Stimulated activated CD4-positive, alpha-beta T cell treated with anti-CD3 and anti-CD28 coated beads, Interleukin-12 subunit alpha, Interleukin-12 subunit beta, amount 100 ng/mL, for 48 hours (primary cell): ENCODE measurements at places on chromosomes 2 and 18.
A peak's percentile ranks its signal among the peaks of the same experiment; 100 is the strongest.

DNA sequence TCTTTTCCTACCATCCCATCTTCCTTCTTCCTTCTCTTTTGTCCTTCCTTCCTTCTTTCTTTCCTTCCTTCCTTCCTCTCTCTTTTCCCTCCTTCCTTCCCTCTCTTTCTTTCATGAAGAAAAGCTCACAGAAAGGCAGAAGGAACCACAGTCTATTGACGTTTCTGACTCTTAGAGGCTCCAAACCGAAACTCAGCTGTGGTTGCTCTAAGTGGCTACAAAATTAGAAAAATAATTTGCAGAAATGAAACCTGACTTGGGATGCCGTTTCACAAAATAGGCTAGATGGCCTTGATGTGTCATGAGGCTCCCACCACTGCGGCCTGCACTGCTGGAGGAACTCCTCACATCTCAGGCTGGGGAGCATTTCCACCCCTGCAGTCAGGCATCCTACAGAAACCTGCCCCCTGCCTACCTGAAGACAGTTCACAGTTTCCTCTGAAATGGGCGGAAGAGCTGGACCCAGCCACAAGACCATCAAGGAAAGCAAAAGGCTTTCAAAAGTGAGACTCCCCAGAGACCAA is 165.6 kb downstream of the SMAD7 start:
- DNase-seq = no peak

- DNase-seq = no peak
These were observed 317.2 kb downstream of the TSN start for GRCh38 chr2:122072666-122073065.

GRCh38 chr2:1521878-1522830 is 108.9 kb downstream of the TPO start:
- no peak for DNase-seq

GRCh38 chr2:200428961-200429665 is 80.8 kb downstream of the KCTD18 start:
- DNase-seq = no peak

- DNase-seq = peak; percentile 53
These were observed 104.9 kb downstream of the ANKRD44 start for GRCh38 chr2:197205585-197206215.

GRCh38 chr2:16774091-16774490 is 108.5 kb upstream of the CYRIA start:
- DNase-seq = no peak

- DNase-seq = no peak
These were observed 111.5 kb upstream of the MEIS1 start for GRCh38 chr2:66323406-66323805.

DNA sequence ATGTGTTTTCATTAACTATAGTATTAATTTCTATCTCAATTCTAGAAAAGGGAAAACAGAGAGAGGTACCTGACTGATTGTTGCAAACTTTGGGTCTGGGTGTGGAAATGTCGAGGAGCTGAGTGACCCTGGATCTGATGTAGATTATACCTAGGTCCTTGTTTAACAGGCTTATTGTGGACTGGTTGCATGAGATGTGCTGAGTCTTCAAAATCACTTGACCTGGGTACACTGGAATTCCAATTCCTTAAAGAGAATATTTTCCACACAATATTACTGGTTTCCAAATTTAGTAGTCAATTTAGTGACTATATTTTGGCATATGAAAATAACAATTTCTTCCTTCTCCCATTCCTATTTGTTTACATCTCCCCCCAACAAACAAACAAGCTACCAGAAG is 13.6 kb downstream of the DUSP11 start:
- DNase-seq = no peak

DNA sequence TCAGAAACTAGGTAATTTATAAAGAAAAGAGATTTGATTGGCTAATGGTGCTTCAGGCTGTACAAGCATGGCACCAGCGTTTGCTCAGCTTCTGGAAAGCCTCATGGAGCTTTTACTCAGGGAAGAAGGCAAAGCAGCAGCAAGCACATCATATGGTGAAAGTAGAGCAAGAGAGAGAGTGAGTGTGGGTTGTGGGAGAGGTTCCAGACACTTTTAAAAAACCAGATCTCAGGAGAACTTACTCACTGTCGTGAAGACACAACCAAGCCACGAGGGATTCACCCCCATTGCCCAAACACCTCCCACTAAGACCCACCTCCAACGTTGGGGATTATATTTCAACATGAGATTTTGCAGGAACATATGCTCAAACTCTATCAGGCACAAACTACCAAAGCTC is 554.6 kb upstream of the TNP1 start:
- DNase-seq = no peak

GRCh38 chr2:232876161-232876977 is 6.3 kb downstream of the SNORC start:
- no peak for DNase-seq

GRCh38 chr18:61337527-61337926 is 4.3 kb downstream of the CDH20 start:
- DNase-seq = no peak

DNA sequence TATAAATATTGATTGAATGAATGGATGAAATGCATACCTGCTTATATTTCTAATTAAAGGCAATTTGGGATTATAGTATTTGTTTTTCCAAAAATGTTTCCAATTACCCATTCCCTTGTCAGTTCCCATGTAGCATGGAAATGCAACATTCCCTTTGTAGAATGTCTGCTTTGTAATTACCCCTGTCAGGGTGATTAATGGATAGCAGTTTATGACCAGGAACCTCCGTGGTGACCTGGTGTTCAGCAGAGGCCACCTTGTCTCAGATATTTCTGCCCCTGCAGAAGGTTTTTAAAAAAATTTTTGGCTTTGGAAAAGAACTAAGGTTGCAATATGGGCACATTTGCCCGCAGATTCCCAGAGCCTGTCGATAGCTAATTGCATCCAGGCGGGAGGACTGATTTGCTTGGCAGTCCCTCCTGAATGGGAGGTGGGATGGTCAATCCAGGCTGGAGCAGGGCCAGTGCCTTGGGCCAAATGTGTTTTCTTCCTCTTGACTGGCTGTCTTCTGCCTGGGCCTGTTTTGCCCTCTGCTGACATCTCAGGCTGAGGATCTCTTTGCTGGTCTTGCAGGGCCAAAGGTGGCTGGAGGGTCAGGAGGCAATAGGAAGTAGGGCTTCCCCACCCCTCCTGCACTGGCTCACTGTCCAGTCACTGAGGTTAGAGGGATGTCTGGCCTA is 82.1 kb downstream of the TMEM182 start:
- no peak for DNase-seq

DNA sequence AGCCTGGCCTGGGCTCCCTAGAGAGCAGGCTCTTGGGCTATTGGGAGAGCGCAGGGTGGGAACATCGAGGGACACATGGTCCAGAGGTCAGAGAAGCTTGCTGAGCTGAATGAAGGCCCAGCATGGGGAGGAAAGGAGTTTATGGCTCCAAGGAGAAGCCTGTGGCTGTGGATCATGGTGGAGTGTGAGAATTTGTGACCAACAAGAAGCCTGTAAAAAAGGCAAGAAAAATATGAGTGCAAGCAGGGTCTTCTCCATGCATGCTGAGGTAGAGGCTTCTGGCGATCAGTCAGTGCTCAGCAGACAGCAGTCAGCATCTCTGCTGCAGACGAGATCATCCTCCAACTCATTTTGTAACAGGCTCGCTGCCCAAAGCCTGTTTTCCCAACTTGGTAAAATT is 1.3 kb upstream of the SCYGR3 start:
- no peak for DNase-seq

- no peak for DNase-seq
These were observed 275.1 kb downstream of the TGIF1 start for GRCh38 chr18:3725115-3725514.

DNA sequence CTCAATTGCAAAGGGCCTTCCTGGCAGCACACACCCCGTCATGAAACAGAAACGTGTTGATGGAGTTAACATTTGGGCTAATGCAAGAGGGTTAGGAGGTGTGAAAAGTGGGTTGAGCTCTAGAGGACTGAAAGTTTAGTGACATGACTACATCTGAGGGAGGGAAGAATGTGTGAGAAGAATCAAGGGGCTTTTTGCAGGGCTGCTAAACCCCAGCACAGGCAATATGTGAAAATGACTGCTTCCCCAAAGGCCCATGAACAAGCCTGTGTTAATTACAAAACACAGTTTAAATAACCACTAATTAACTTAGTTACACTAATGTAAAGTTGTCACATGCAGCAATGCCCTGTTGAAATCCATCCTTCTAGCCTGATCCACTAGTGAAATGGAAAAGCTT is 63.4 kb upstream of the PEX13 start:
- DNase-seq = no peak

GRCh38 chr2:73297151-73297559 is 3.8 kb upstream of the EGR4 start:
- no peak for DNase-seq

DNA sequence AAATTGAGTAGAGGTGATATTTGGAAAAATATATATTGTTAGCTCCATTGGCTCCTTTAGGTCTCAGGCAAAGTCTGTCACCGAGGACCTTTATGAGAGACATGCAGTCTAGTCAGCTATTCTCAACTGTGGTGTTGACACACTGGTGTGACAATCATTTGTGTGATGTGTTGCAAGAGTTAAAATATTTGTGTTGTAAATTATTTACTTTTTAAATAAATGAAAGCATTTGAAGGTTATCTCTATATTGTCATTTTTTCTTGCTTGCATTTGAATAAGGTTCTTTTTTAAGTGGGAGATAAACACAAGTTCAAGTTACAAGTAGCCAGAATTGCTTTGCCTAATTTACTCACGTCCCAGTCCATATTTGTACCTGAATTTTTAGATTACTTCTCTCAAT is 4.3 kb downstream of the REL start:
- no peak for DNase-seq

DNA sequence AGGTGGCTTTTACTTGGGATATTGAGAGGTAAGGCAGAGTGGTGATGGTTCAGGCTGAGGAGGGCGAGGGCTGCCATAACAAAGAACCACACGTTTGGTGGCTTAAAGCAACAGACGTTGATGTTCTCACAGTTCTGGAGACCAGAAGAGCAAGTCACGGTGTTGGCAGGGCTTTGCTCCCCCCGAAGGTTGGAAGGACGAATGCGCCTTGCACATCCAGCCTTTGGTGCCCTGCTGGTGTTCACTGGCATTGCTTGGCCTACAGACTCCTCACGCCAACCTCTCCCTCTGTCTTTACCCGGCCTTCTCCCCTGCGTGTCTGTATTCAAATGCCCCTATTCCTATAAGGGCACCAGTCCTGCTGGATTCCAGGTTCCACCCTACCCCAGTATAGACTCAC is 125.4 kb downstream of the TPO start:
- no peak for DNase-seq

DNA sequence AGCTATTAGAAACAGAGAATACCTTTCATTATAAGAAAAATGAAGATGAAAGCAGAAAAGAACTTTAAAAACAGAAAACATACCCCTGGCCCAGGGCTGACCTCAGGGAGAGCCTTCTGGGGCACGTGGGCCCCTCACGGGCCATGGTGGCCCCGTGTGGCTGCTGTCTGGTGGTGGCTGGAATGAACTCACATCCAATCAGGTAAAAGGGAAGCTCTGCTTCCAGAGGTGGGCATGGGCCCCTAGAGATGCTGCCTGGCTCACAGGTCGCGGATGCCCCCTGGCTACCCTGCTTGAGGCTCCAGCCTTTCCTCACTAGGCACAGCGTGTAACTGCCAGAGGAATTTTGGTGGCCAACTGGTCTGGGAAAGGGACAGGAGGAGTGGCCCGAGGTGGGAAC is 16.6 kb downstream of the SNORC start:
- DNase-seq = no peak

- DNase-seq = no peak
These were observed 243.7 kb downstream of the TDRD15 start for GRCh38 chr2:21367421-21367820.

GRCh38 chr2:120261387-120262006 is 8.8 kb downstream of the RALB start:
- peak; percentile 57 for DNase-seq

DNA sequence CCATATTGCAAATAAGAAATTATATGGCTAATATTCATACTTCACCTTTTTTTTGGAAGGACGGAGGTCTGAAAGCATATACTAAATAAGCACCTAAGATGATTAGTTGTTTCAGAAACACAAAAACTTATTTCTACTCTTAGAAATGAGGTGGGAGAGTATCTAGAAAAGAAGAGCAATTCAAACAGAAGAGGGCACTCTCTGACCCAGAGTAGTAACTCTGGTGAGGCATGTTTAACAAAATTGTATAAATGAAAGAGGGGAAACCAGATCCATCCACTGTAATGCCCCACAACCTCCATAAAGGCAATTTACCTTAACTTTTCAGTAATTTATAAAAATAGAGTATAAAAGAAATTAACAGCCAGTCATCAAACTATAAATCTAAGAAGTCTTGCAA is 669.6 kb upstream of the VRK2 start:
- DNase-seq = no peak

DNA sequence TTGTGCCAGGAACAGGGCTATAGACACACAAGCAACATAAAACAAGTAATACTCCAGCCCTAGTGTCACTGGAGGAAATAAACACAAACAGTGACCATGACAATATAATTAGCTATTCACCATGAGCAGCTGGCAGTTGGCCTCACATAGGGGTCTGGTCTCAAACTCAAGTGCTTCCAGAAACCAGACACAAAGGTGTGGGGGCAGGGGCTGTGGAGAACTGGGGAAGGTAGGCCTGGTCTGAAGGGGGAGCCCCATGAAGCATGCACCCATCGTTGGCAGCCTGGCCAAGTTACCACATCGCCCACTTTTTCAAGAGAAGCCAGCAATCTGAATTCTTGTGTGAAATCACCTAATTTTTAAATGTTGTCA is 49.5 kb upstream of the SP3 start:
- no peak for DNase-seq

- no peak for DNase-seq
These were observed 130.5 kb upstream of the SPRED2 start for GRCh38 chr2:65562890-65563289.

DNA sequence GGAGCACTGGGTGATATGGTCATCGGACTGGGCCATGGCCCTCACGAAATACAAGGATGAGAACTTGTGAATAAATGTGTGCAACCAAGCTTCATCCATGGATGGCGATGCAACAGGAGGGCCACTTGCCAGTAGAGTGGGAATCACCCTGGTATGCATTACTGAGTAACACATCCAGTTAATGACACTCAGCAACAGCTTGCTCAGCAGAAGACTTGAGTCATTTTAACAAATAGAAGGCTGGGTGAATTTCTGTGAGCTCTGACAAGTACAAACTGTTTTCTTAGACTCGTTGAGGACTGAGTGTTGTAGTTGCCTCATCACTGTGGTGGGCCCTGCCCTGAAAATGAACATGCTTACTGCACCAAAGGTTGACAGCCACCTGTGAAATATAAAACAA is 221.6 kb downstream of the NCKAP5 start:
- DNase-seq = no peak

DNA sequence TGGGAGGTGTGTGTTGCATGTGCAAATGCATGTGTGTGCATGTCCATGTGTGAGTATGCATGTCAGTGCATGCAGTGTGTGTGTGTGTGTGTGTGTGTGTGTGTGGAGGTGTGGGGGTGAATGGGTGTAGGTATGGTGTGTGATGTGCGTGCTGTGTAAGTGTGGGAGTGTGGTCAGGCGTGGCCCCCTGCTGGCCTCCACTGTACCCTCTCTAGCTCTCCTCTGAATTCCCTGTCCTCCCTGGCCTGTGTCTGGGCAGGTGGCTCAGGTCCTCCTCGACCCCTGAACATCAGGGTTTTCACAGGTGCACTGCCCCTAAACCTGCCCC is 230.2 kb downstream of the CELF4 start:
- no peak for DNase-seq
